HFF-Myc (cell line): ENCODE measurements at places on chromosomes 6 and 20.

GRCh38 chr20:62339647-62340062 is 27.5 kb downstream of the LAMA5 start:
- no peak for DNase-seq

- no peak for DNase-seq
These were observed 796.3 kb upstream of the MAP3K7 start for GRCh38 chr6:91383207-91383606.

DNA sequence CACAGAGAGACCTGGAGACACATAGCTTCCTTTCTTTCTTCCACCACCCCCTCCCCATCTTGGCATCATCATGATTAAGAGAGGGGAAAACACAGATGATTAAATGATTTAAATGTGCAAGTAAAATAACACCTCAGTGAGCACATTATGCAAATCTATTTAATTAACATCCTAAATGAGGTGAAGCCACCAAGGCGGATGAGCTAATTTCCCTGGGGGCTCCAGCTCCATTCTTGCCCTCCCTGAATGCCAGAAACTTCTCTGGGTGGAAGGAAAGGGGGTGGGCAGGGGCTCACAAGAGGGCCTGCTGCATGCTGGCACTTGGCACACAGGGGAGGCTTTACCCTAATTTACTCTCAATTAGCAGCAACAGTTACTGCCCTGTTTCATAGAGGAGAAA is 32.5 kb upstream of the TGM2 start:
- DNase-seq, result no peak

GRCh38 chr20:41482647-41483552 is 116.3 kb upstream of the EMILIN3 start:
- peak; percentile 43 for DNase-seq

GRCh38 chr6:146211646-146212045 is 182.8 kb downstream of the GRM1 start:
- no peak for DNase-seq

DNA sequence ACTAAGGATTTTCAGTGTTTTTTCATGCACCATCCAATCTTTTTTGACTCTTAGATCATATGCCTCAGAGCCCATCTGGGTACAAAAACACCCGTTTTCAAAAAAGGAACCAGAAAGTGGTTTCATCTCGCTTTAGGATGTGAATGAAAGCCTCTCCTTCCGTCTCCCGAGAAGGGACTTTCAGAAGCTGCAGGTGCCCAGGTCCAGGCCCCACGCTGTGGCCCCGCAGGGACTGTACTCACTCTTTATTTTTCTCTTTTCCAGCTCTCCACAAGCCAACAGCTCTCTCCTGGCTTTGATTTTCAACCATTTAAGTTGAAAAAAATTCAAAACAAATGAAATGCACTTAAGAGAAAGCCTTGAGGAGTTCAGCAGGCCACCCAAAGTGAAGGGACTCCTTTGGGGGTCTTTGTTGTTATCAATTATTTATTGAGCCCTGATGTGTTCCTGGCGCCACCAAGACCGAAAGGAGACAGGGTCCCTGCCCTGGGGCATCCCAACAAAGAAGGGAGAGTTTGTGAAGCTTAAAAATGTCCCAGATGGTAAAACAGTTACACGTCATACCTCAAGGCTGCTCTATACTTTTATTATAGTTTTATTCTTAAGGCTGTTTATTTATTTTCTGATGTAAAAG is 467.3 kb downstream of the PREX1 start:
- DNase-seq, result no peak

DNA sequence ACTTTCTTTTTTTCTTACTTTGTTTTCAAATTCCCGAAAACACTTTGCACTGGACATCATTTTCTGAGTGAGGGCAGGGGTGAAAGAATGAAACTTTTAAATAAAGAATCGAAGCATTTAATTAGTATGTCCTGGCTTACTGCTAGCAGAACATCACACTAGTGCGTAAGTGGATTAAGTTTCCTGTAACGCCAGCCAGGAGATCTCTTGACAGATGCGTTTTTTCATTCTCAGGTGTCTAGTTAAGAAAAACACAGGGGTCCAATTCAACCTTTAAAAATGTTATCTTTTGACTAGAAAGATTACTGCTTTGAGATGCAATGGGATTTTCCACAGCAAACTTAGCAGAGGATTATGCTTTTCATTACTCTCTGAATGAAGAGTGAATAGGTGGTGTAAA is 858.8 kb upstream of the EPHA7 start:
- DNase-seq, result no peak

DNA sequence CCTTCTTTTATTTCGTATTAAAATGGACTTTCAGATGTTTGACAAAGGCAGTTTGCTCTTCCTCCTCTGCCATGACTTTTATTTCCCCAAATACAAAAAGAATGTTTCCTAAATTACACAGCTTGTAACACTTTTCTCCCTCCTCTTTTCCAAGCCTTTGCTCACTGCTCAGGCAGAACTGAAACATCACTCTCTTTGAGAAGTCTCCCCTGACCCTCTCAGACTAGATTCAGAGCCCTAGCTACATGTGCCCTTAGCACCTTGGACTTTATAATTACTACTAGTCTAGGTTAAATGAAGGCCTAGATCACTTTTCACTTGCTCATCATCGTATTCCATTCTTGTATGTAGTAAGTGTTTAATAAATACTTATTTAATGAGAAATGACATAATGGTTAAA is 8.5 kb upstream of the KIF6 start:
- no peak for DNase-seq

DNA sequence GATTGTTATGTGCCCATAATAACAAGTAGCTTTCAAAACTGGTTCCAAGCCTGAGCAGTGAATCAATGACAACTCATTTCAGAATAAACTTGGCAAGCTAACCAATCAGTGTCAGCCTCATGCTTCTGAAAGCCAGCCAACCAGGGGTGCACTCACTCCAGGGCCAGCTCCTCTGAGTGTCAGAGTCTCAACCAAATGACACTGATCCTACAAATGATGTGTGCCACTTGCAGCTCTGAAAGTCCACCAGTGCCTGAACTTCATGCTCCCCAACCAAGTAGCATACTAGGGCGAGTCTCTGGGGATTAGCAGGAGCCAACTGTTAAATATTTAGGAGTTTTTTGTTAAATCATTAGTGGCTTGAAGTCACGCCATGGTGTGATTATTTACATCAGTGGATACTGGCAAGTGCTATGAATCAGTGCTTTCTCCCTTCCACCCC is 4.5 kb downstream of the IYD start:
- DNase-seq, result no peak

DNA sequence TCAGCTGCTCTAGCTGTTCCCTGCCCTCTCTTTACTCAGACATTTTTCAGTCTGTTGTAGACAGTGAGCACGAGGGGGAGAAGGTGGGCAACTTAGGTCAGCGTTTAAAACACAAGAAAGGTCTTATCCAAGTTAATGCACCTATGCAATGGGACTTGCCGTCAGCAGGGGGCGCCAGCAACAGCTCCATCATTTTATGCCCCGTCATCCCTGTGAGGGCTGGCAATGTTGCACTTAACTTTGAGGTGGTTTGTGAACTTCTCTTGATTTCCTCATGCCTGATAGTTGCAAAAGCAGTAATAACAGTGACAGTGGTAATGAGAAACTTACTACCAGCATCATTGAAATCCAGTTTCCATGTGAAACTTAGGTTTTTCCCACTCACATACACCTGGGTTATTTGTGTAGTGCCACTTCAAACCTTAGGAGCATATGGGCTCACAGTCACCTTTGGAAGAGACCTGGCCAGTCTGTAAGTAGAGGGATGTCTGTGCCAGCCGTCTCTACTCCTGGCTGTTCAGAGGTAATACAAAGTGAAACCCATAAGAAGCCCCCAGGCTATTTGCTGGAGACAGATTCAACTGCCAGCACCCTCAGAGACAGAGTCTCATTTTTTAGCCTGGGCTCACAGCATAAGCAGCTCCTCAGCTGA is 44.9 kb upstream of the ID1 start:
- no peak for DNase-seq

DNA sequence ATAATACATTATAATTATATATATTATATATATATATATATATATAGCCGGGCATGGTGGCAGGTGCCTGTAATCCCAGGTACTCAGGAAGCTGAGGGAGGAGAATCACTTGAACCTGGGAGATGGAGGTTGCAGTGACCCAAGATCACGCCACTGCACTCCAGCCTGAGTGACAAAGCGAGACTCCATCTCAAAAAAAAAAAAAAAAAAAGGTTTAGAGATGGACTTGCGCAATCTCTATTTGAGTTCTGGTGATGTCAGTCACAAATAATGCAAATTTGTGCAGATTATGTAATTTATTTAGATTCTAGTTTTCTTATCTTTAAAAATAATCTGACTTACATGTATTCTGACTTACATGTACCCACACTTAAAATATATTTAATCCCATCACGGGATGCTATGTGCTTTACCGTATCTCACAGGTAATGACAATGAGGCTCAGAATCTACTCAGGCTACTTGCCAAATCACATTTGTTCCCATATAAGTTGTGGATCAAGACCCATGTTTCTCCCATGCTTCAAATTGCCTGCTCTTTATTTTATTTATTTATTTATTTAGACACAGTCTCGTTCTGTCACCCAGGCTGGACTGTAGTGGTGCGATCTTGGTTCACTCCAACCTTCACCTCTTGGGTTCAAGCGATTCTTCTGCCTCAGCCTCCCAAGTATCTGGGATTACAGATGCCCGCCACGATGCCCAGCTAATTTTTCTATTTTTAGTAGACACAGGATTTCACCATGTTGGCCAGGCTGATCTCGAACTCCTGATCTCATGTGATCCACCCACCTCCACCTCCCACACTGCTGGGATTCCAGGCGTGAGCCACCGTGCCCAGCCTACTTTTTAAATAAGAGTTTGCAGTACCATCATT is 7.6 kb upstream of the UST start:
- no peak for DNase-seq

DNA sequence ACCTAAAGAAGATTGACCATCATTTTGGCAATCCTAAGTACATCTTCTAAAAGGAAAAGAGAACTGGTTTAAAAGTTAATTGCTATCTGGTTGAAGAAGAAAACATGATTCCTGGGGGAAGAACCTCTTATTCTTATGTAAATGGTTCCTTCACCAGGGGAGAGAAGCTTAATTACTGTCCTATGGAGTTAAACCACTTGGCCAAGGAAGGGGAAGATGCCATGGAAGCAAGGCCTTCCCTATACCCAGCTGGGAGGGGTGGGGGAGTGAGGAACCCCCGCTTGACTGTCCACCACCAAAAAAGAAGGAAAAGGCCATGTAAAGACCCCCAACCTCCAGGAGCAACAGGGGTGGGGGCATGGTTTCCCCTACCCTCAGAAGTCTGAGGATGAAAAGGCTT is 962.1 kb downstream of the GRIK2 start:
- DNase-seq, result no peak

- DNase-seq, result no peak
These were observed 3.2 kb upstream of the RNF146 start for GRCh38 chr6:127263481-127263880.

- no peak for DNase-seq
These were observed 45.2 kb downstream of the CDC5L start for GRCh38 chr6:44432726-44433125.

GRCh38 chr20:8299921-8300320 is 167.9 kb downstream of the PLCB1 start:
- peak; percentile 17 for DNase-seq

GRCh38 chr6:53546281-53546680 is 1.4 kb upstream of the GCLC start:
- DNase-seq, result no peak

DNA sequence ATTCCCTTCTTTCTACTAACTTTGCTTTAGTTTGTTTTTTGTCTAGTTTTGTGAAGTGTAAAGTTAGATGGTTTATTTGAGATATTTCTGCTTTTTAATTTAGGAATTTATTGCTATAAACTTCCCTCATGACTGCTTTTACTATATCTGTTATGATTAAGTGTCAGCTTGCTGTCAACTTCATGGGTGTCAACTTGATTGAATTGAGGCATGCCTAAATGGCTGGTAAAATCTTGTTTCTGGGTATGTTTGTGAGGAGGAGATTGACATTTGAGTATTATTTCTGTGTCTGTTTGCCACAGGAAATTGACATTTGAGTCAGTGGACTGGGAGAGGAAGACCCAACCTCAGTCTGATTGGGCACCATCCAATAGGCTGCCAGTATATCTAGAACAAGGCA is 1147.0 kb upstream of the EYS start:
- DNase-seq, result no peak

GRCh38 chr20:4809707-4810106 is 88.0 kb downstream of the PRND start:
- DNase-seq, result no peak

- DNase-seq, result no peak
These were observed 5.3 kb downstream of the SCAF8 start for GRCh38 chr6:154738551-154738961.

GRCh38 chr20:6044115-6044514 is 9.7 kb downstream of the LRRN4 start:
- DNase-seq, result no peak

GRCh38 chr6:53888931-53889330 is 94.1 kb downstream of the LRRC1 start:
- DNase-seq, result no peak

- DNase-seq, result no peak
These were observed 459.1 kb upstream of the CITED2 start for GRCh38 chr6:139833592-139833991.

DNA sequence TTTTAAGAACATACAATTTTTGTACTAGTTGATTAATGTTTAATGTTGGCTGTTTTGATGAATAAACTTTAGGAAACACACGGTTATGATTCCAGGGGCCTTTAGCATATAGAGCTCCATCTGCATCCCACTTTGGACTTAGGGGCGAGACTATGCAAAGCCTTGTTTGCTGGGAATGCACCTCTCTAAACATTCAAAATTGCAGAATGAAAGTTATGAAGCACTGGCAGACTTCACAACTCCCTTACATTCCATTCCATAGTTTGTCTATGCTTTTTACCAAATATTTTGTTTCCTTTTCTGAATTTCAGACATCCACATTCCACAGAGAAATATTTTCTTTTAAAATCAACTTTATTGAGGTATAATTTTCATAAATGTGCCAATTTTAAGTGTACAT is 10.3 kb upstream of the TCP11 start:
- no peak for DNase-seq

DNA sequence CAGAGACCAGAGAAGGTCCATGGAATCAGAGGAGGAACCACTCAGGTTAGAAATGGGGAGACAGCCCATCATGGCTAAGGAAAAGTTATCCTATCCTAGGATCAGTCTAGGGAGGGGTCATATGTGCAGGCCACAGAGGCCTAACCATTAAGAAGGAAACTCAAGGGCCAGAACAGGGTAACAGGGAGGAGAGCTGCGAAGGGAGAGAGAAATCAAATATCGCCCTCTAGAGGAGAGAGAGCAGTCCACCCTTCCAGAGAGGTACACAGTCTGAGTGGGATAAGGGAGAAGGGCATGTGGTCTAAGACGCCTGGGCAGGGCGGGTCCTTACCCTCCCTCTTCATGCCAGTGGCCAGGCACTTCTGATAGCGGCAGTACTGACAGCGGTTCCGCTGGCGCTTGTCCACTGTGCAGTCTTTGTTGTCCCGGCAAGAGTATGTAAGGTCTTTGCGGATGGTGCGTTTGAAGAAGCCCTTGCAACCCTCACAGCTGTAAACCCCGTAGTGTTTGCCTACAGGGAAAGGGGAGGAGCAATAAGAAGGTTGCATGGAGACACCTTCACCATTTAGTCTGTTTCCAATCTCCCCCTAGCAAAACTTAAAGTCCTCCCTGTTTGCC is 2.9 kb downstream of the RXRB start:
- DNase-seq, result no peak
